ENCODE measurements at places on chromosomes 13 and 19.

DNA sequence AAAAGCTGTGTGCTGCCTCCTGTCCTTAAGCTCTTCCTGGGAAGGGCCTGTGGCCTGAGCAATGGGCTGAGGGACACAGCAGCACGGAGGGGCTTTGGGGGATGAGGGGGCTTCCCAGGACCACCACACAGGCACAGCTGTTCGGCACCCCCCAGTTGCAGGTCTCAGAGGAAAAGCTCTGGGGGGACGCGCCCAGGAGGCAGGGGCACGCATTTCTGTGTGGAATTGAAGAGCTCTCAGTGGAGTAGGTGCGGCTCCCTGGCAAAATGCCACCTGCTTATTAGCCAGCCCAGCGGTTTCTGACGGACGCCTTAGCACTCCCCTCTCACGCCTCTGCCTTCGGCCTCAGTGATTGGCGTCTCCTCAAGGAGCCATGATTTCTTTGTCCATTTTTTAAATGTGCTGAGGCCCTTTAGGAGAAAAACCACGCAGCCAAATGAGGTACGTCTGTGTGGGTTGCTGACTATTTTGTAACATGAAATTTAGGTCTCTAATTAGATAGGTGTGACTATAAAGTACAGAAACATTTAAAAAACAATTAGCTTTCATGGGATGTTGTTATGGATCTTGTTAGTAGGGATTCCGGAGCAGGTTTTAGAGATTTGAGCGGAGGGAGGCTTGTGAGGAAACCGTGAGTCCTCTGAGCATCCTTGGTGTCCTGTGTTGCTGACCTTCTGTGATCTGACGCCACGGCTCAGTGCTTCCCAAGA, 4.0 kb downstream of the MCF2L start:
- DNase-seq: no peak

DNA sequence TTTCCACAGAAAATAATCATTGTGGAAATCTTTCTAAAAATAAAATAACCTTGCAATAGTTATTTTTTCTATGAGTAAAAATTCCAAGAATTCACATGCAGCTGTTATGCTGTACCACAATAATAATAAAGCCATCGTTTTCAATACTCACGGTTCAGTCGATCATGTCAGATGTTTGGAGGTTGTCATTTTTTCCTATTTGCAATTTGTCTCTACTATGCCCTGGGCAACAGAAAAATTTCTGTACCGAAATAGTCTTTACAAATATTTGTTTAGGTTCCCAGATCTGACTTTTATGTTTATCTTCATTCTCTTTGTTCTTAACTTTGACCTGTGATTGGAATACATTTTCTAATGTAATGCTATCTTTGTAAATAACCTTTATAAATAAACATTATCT, 79.7 kb downstream of the ESD start:
- no peak for DNase-seq

DNA sequence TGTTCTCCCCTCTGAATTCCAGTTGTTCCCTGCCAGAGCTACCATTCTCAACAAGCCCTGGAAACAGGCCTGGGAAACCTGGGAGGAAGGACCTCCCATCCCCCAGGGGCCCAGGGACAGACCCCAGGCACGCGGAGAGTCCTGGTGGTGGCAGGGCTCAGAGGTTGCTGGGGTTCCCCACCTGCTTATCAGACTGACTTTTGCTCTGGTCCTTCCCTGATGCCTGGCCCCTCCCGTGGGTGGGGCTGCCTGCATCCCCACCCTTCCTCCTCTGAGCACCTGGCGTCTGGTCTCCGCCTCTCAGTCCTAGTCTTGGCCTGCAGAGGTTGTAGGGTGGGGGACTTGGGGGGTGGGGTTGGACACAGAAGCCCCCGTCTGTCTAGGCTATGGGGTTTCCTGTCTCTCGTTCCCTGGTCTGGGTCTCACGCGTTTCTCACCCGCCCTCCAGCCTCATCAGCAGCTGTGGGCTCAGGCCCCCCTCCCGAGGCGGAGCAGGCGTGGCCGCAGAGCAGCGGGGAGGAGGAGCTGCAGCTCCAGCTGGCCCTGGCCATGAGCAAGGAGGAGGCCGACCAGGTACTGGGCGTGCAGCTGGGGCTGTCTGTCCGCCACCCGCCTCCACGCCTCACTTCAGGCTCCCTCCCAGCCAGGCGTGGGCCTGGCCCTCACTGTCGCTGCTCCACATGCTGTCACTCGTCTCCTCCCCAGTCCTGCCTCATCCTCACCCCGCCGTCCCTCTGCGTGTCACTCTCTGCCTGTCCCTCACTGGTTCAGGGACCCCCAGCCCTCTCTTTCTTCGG, 13.6 kb downstream of the EPN1 start:
- DNase-seq: no peak

- DNase-seq: no peak
These were observed 177.4 kb upstream of the UBL3 start for GRCh38 chr13:30027569-30028455.

- DNase-seq: no peak
These were observed 118.5 kb downstream of the ATP8A2 start for GRCh38 chr13:25490236-25490635.

- peak; percentile 85 for DNase-seq
These were observed 2.8 kb upstream of the TNNI3 start for GRCh38 chr19:55160128-55160985.

DNA sequence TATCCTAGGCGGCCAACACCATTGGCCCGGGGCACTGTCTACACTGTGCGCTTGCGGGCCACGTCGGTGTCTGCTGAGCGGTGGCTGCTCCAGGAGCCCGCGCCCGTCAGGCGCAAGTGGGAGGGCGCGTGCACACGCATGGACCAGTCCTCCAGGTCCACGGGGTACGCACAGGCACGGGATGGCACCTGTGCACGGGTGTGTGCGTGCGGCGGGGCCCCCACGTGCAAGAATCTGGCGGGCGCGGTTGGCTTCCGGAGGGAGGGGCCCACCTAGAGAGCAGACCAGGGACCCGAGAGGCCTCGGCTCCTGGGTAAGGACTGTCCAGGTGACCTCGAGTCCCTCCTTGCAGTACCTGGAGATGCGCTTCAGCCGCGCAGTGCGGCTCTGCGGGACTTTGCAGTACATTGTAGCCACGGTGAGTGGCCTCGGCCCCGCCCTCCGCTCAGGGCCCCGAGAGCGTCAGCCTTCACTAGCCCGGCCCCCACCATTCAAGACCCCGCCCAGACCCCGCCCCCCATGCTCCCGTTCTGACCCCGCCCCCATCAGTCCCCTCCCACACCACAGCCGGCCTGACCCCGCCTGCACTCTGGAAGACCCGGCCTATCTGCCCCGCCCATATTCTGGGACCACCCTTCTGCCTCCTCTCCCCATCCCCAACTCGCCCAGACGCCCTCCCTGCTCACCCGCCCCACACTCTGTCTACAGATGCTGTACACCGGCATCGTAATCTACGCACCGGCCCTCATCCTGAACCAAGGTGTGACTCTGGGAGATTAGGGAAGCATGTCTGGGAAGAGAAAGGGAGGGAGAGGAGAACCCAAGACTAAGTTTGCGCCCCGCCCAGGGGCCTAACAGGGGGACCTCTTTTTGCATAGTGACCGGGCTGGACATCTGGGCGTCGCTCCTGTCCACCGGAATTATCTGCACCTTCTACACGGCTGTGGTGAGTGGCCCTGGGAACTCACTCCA, 2.3 kb downstream of the SLC5A5 start:
- peak; percentile 55 for DNase-seq

GRCh38 chr13:98410612-98411011, 166.3 kb downstream of the STK24 start:
- DNase-seq: no peak

- DNase-seq: no peak
These were observed 48.1 kb downstream of the F2RL3 start for GRCh38 chr19:16936901-16937300.

DNA sequence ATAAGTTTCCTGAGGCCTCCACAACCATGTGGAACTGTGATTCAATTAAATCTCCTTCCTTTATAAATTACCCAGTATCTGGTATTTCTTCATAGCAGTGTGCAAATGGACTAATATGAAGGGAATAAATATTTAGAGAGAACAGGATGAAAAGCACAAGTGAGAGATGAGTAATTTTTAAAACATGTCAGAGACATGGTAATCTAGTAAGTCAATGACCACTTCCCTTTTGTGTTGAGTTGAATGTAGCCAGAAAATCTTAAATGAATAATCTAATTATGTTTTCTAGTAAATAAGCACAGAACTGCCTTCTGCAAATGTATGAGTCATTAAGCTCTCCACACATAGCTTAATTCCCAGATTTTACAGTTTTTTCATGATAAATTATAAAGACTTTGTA, 524.1 kb upstream of the SLITRK5 start:
- no peak for DNase-seq

DNA sequence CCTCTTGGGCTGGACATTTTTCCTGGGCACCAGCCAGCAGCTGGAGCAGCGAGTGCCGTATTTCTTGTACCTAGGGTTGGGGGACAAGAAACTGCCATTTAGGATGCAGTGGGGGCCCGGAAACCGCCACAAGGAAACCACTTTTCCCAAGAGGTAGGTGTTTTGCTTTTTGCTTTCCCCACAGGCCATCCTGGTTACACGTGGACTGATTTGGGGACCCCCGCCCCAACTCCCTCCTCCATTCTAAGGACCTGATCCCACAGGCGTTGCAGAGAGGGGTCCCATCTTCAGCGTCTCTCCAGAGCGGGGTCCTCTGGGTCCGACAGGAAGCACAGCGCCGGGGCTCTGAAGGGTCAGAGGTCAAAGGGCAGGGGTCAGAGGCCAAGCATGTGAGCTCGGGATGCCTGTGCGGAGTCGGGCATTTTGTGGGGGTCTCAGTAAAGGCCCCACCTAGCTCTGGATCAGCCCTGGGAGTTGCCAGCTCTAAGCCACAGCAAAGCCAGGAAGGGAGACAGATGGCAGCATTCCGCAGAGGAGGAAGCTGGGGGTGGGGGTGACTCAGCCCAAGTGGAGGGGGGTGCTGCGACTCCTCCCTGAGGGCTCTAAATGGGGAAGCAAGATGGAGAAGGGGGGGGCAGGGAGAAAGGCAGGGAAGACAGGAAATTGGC, 4.3 kb downstream of the ZGLP1 start:
- no peak for DNase-seq

DNA sequence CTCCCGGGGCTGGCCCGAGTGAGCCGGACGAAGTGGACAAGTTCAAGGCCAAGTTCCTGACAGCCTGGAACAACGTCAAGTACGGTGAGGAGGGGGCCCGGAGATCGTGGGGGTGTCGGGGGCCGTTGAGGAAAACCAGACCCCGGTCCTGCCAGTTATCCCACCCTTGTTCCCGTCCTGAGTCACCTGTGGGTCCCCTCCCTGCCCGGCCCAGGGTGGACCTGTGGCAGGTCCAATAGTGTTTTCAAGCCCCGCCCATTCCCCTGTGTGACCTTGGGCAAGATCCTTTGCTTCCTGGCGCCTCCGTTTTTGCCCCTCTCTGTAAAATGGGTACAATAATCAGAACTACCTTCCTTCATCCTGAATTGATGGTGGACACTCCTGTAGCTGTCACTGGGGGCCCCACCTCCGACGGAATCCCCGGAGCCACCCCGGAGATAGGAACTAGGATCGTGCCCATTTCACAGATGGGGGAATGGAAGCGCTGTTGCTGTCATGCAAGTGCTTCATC, 593 bp downstream of the ATG4D start:
- DNase-seq: no peak

- no peak for DNase-seq
These were observed 165.6 kb upstream of the MIR17HG start for GRCh38 chr13:91181892-91182291.

DNA sequence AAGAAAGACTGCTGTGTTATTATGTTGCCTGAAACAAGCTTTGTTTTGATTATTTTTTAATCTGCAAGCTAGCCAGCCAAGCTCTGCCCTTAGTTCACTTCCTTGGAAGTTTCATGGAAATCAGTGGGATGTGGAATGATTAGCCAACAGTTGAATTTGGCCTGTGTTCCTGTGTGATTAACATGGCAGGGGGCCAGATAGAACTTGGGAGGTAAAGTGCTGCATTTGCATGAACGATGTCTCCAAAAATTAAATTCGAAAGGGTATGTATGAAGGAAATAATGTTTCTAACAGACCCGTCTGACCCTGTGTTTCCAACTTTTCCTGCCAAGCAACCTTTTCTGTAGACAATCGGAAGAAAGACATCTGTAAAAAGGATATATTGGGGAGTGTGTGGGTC, 32.2 kb downstream of the UFM1 start:
- no peak for DNase-seq

DNA sequence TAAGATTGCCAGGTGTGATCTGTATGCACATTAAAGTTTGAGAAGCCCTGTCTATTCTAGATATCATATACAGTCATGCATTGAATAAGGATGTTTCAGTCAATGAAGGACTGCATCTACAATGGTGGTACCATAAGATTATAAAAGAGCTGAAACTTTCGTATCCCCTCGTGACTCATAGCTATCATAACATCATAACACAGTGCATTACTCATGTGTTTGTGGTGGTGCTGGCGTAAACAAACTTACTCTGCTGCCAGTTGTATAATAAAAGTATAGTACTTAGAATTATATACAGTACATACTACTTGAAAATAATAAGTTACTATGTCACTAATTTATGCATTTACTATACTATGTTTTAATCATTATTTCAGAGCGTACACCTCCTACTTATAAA, 489.3 kb downstream of the GPC6 start:
- no peak for DNase-seq

- no peak for DNase-seq
These were observed 10.6 kb upstream of the SOX1 start for GRCh38 chr13:112056284-112056727.

DNA sequence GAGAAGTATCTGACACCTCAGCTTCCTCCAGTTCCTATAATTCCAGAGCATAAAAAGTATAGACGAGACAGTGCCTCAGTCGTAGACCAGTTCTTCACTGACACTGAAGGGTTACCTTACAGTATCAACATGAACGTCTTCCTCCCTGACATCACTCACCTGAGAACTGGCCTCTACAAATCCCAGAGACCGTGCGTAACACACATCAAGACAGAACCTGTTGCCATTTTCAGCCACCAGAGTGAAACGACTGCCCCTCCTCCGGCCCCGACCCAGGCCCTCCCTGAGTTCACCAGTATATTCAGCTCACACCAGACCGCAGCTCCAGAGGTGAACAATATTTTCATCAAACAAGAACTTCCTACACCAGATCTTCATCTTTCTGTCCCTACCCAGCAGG, 3.1 kb downstream of the KLF5 start:
- no peak for DNase-seq

GRCh38 chr13:110575322-110576069, 14.0 kb upstream of the RAB20 start:
- no peak for DNase-seq

- no peak for DNase-seq
These were observed 11.6 kb upstream of the RASA3 start for GRCh38 chr13:114143806-114144605.

- no peak for DNase-seq
These were observed 37.3 kb upstream of the CD33 start for GRCh38 chr19:51187395-51188226.

DNA sequence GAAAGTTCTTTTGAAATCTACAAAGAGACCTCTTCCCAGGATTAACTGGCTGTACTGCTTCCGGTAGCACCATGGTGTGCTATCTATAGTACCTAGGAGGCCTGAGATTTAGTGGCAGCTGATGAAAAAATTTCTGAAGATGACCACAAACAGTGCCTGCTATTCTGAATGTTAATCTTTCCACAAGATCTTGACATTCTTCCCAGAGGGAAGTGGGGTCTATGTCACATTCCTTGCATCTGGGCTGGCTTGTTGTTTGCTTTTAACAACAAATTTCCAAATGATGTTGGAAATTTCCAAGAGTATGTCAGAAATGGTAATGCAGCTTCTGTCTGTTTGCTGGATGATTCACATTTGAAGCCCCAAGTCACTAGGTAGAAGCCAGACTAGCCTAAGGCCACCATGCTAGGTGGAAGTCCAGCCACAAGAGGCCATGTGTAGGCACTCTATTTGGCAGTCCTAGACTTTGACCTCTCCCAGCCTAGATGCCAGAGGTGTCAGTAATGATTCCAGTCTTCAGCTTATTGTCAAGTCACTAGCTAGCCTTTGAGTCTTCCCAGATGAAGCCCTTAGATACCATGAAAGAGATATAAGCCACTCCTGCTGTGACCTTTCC, 22.1 kb downstream of the SPART start:
- no peak for DNase-seq

Measured in activated T-cell treated with anti-CD3 and anti-CD28 coated beads for 24 hours (primary cell).